ENCODE measurements at places on chromosomes 13 and 19.

- no peak for DNase-seq
These were observed 5.9 kb upstream of the TMEM255B start for GRCh38 chr13:113753171-113753570.

GRCh38 chr13:103878891-103879605 lies 812.8 kb upstream of the SLC10A2 start:
- no peak for DNase-seq

DNA sequence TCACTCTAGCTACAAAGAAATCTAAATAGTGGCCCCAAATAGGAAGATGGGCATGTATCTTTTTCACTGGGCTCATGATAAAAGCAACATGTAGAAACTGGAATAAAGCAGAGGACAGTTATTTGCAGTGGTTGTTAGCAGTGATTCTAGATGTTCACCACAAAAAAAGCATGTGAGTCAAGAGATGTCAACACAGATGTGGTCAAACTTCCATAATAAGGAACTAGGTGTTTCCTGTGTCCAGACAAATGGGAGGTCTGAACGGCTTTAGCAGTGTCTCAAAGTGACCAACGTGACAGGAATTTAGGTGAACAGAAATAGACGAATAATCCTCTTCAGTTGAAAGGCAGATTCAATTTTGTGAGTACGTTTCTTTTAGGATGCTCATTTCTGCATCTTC lies 162.7 kb downstream of the TBC1D4 start:
- DNase-seq = no peak

DNA sequence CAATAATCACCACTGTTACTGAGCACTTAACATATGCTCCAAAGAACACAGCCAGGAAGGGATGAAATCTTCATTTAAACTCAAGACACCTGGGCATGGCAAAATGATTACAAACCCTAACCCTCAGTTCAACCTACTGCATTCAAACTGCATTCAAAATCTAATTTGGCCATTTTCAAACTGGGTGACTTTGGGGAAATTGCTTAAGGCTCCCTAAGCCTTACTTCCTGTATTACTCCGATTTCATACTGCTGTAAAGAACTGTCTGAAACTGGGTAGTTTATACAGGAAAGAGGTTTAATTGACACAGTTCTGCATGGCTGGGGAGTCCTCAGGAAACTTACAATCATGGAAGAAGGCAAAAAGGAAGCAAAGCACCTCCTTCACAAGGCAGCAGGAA lies 50.4 kb downstream of the CBY2 start:
- DNase-seq = no peak

DNA sequence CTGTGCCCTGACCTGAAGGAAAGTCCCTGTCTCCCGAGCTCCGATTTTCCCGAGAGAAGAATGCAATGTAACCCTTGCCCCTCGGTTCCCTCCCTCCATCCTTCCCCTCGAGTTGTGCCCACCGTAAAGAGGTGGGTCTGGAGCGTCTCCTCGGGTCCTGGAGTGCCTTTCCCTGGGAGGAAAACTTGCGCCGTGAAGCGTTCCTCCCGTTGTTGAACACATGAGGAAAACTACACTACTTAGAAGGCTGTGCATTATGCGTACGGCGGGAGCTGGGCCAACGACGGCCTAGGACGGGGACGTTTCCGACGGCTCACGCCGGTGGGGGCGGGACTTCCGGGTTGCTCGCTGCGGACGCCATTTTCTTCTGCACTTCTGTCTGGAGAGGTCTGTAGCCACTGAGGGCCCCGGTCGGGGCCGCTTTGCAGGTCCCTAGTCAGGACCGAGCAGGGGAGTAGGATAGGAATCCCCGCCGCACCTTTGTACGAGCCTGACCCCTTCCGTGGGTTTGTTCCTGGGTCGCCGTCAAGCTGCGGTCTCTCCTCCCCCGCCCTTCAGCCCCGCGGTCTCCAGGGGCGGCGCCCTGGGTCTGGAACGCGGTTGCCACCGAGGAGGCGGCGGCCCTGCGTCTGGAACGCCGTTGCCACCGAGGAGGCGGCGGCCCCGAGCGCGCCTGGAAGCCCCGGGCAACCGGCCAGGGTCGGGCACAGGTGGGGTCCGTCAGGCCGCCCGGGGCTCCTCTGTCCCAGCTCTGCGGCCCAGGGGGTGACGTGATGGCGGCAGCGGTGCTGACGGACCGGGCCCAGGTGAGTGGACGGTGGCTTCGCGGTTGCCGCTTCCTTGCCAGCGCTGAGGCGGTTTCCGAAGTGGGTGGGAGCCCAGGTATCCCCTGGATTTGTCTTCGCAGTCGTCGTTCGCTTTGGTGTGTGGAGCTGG lies at the start of gene ZNF264:
TSS of gene ZNF264 (plus strand) at position 360 of the 936 bp plus-strand sequence. CDS start at position 774, 414 bp downstream.
- DNase-seq = peak; percentile 86

- peak; percentile 17 for DNase-seq
These were observed 85.5 kb upstream of the FGF14 start for GRCh38 chr13:102487330-102487729.

DNA sequence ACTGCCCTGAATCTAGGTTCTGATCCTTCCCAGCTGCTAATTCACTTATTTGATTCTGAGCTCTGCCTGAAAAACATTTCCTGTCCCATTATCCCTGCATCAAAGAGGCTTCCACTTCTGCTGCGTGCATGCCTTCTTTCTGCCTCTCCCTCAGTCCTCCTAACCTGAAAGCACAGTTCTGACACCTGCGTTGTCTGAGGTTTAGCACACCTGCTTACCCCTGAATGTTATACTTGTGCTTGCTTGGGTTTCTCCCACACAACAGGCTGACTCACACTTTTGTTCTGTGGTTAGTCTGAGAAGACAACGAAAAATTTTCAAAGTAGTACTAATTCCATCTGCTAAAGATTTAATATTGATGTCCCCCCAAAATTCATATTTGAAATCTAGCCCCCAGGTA lies 3.1 kb upstream of the SOHLH2 start:
- DNase-seq = no peak

DNA sequence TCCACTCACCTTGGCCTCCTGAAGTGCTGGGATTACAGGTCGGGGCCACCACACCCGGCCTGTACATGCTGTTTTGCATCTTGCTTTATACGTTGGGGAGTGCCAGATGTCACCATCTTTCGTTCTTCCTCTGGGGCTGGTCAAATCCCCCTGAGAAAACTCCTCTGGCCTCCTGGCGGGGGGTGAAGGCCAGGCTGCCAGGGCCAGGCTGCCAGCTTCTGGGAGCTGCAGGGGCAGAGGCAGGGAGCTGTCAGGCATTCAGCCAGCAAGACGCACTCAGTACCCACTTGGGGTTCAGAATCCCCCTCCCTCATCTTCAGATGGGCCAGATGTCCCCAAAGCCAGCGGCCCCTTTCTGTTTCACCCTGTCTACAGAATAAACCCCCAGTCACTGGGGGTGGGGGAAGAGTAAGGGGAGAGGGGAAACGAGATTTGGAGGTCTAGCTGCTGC lies 16.1 kb downstream of the ZSWIM9 start:
- DNase-seq = no peak

Data from anterior cingulate cortex (tissue), 58 donors.